NCI-H187 (cell line): ENCODE measurements at places on chromosomes 6 and 20.

DNA sequence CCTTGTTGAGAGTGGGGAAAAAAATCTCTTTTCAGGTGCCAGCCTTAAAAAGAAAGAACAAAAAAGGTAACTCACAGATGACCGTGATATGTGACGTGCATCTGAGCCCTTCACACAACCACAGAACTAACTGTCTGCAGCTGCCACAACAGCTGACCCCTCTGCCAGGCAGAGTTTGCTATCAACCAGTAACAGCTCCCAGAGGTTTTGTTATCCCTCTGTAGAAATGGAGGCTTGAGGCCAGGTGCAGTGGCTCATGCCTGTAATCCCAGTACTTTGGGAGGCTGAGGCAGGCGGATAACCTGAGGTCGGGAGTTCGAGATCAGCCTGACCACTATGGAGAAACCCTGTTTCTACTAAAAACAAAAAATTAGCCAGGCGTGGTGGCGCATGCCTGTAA, 42.8 kb downstream of the SLC52A3 start:
- DNase-seq: no peak

DNA sequence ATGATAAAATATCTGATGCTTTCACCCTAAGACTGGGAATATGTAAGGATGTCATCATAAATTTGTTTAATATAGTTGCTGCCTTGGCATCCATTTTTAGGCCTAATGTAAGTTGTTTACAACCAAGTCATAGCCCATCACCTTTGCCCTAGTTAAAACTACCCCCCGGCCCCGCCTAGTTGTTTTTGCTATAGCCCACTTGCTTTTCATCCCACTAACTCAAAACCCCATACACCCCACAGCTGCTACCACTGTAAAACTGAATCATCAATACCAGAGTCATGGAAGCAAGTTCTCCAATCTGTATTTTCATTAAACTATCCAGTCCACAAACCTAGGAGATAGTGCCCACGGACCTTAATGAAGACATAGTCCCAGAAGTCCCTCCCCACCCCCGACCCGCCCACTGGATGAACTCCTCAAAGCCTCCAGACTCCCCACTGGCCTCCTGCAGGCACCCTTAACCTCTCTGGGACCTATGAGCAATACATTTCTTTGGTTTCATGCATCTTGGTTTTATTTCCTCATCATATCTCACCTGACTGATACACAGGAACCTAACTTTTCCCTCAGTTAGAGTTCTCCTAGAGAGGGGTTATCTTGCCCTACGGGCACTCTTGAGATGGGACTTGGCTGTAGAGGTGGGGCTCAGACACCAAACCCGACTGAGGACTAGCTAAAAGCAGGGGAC, 12.5 kb upstream of the ZDHHC14 start:
- DNase-seq: no peak

GRCh38 chr6:31470801-31471200, 27.1 kb upstream of the MICB start:
- DNase-seq: no peak

DNA sequence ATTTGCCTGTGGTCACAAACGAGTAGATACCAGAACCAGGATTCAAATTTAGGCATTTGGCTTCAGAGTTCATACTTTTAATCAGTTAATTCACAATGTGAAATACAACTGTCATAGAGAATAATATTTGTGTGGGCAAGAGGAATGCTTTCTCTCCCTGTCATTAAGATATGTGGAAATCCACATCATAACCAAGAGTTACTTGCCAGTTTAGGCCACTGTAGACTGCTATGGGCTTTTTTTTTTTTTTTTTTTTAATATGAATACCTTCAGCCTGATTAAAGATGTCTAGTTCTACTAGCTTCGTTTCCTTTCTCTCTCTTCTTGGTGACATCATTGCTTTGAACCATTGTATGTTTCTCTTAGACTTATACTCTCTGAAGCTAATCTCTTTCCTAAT, 244.9 kb downstream of the ZFAND3 start:
- DNase-seq: no peak

GRCh38 chr6:114638341-114638740, 295.5 kb upstream of the HS3ST5 start:
- no peak for DNase-seq

GRCh38 chr6:139846538-139847456, 472.3 kb upstream of the CITED2 start:
- DNase-seq: no peak

DNA sequence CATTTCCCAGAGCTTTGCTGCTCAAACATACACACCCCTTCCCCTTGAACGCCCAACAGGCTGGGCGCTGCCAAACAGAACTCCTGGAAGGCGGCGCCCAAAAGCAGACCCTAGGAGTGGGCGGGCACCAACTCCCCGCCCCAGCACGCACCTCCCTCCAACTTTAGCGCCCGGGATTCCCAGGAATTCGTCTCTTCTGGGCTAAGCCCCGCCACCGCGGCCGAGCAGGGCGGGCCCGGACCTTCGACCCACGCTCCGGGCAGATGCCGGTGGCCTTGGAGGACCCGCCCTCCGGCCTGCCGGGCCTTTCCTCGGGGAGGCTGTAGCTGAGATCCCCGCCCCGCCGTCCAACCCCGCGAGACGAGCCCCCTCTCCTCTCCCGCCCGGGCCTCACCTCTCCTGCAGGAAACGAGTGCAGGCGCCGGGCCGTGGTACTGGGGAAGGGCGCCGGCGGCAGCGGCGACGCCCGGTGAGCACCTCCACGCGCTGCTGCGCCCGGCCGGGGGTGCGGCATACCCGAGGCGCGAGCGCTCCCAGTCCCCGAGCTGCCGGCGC, 659 bp downstream of the MCUR1 start:
- peak; percentile 21 for DNase-seq

DNA sequence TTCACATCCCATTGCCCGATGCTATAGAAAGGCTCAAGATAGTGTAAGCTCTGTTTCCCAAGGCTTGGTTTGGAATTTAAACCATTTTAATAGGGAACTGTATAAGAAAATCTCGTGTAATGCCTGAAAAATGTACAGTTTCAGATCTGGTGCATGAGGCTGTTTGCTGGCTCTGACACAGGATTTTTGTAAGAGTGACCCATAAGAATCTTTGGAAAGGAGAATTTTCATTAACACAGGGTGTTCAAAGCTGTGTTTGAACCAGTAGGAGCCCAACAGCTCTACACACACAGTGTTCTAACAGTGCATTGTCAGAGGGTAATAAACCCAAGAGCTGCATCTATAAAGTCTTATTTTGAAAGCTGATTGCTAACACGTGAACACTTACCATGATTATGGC, 293.5 kb downstream of the PRL start:
- DNase-seq: no peak

DNA sequence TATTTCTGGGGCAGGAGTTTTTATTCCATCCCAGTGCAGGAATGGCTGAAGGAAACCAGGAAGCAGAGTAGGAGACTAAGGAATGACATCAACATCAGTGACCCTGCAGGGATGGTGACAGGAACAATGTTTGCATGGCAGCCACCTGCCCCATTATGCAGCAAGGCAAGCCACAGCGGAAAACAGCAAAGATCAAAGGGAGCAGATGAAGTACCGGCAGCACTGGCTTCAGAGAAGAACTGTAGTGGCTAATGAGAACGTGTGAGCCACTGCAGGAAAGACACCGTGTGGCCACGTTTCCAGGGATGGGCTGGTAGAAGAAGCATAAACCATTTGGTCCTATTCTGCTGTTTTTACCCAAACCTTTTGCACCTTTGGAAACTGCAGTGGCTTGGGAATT, 52.9 kb upstream of the TAB2 start:
- no peak for DNase-seq

- no peak for DNase-seq
These were observed 21.1 kb downstream of the RAET1L start for GRCh38 chr6:150004101-150004782.

DNA sequence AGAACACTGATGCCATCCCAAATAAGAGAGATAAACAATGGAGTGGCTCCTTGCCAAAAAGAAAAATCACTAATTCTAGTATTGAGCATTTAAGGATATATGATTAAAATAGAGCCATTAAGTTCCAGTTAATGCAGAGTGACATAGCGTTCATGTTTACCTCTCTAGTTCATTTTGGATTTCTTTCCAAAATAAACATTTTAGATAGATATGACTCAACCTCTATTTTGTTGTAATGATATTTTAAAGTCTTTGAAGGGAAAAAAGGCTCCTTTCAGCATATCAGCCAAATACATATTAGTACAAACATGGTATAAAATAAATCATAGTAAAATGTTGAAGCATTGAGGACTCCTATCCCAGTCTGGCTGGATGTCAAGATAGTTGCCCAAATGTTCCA, 33.4 kb downstream of the RWDD2A start:
- no peak for DNase-seq

DNA sequence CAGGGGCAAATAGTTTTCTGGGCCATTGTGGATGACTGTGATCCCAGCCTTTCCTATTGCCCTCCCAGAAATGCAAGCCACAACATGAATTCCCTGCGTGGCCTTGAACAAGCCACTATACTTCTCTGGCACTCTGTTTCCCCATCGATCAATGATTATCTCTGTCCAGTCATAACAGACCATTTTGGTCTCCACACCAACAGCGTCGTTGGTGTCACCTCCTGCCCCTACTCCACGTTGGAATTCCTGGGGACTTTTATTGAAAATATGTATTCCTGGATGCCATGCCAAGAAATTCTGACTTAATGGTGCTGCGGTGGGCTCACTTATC, 50.3 kb downstream of the EDN1 start:
- no peak for DNase-seq

DNA sequence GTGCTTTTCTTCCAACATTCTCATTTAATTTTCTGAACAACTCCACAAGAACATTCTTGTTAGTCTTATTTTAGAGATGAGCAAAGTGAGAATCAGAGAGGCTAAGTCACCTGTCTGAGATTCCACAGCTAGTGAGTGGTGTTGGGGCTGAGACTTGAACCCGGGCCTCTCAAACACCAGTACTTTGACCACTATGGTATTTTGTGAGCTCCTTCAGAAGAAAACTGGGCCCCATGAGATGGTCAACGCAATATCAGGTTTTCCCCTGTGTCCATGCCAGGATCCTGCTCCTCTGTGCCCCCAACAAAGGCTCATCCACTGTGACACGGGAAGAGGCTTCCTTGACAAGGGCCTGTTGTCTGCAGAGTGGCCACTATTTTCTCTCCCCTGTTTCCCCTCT, 51.9 kb downstream of the MAFB start:
- DNase-seq: no peak

DNA sequence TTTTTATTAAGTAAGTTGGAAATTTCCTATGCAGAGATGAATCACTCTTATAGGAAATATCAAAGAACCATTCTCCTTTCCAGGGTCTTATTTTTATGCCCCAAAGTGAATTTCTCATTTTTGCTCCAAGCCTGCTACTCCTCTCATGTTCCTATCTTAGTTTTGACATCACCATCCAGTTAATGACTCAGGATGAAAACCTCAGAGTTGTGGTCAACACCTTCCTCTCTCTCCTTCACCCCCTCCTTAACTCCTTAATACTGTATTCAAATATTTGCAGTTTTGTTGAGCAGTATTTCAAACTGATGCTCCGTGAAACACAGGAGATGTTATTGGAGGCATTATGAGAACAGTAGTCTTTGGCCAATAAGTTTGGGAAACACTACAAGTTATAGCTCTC, 64.1 kb downstream of the NRN1 start:
- no peak for DNase-seq

- DNase-seq: no peak
These were observed 48.6 kb downstream of the NEDD9 start for GRCh38 chr6:11183761-11184362.

DNA sequence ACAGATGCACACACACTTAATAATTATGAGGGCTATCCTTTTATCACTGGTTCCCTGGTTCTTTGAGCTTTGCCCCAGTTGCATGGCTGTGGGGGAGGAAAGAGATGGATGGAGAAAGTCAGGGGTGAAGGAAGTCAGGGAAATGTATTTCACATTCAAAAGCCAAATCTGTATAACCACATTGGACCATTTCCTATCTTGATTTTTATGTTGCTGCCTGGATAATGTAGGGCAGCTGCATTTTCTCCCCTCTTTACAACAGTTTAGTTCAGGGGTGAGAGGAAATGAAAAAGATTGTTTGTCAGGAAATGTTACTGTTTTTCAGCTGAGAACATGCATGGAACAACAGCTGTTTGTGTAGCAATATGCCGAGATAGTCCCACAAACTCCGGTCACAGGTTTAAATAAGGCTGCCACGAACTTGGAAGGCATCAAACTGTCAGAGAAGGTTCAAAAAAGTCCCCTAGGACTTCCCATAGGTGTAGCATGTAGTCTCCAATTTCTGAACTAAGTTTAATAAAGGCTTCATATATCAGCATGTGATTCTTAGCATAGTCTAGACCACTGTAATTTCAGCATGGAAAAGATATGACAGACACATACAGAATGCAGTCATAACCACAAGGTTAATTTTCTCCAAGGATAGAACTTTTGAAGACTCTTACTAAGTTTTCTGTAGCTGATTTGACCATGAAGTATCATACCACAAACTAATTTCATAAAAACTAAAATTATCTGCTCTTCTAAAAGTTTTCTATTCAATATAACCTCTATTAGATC, 82.1 kb upstream of the COL21A1 start:
- DNase-seq: no peak

- no peak for DNase-seq
These were observed 180.2 kb upstream of the PHACTR1 start for GRCh38 chr6:12536416-12536815.

- no peak for DNase-seq
These were observed 71.6 kb downstream of the CHD6 start for GRCh38 chr20:41546535-41546934.

DNA sequence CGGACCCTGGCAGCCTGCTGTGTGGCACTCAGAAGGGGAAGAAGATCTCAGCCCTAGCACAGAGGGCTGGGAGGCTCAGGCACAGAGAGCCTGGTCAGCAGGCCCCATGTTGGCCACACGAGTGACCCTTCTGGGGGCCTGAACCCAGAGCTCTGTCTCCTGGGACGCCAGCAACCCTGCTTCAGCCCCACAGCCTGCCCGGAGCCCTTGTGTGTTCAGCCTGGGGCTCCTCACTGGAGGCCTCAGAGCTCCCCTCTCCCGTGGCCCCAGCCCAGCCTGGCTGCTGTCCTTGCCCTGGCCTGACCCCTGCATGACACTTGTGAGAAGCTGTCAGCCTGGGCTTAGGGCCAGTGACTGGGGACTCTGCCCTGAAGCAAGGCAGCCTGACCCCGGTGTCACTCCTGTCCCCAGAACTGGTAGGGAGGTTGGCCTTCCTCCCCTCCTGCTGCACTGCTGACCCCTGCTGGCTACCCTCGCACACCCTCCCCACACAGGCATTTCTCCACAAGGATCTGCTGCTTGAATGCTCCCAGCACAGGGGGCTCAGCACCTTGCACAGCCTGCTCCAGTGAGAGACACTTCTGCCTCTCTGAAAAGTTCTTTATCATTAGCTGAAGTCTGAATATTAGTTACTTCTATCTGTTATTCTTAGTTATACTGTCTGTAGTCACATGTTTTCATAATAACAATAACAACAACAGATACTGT, 15.4 kb upstream of the IP6K3 start:
- peak; percentile 42 for DNase-seq
